Ureter (tissue), 1 donor: ENCODE measurements at places on chromosomes 7 and 10.

- no peak for DNase-seq
Measured at GRCh38 chr10:67621834-67622233, 74.2 kb downstream of the CTNNA3 start.

- DNase-seq: no peak
Measured at GRCh38 chr10:82282782-82283456, 407.9 kb downstream of the NRG3 start.

DNA sequence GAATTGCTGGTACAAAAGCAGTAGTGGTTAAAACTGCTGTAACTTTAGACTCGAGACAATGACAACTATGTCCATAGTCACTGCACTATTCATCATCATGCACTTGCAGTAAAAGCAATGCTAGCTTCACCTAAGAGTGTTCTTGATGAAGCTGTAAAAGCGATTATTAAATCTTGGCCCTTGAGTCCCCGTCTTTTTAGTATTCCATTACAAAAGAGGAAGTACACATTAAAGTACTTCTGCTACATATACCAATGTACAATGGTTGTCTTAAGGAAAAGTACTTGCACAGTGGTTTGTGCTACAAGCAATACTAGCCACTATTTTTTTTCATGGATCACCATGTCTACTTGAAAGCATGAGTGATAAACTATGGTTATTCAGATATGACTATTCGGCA, 78.3 kb downstream of the ATAD1 start:
- DNase-seq: no peak

DNA sequence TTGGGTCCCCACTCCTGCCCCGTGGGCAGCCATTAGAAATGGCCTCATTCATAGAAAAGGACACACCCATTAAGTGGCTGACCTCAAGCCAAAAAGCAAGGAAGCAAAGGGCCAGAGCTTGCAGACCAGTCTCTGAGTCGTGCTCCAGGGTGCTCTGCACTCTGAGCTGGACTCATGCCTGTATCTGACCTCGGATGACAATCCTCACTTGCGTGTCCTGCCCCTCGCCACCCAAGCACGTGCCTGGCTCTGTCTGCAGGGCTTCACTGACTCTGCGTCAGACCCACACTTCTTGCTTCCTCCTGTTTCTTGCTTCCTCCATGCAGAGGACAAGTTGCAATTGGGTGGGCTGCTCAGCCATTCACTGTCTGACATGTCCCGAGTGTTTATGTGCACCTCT, 138.8 kb downstream of the OAT start:
- no peak for DNase-seq

DNA sequence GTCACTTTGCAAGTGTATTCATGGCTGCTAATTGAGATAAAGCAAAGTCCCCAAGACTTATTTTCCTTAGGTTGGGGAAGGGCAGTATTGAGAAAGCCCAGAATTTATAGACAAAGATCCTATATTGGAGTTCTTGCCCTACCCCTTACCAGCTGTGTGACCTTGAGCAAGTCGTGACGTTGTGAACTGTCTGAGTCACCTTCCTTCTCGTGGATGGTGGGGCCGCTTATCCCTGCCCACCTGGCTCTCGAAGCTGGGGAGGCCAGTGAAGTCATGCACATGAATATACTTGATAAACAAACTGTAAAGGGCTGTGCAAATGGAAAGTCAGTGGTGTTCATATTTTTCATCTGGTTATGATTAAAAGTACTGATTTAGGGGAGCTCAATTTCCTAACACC, 127.4 kb downstream of the TACC2 start:
- no peak for DNase-seq

- DNase-seq: no peak
Measured at GRCh38 chr7:23373151-23374004, 74.2 kb downstream of the MALSU1 start.

DNA sequence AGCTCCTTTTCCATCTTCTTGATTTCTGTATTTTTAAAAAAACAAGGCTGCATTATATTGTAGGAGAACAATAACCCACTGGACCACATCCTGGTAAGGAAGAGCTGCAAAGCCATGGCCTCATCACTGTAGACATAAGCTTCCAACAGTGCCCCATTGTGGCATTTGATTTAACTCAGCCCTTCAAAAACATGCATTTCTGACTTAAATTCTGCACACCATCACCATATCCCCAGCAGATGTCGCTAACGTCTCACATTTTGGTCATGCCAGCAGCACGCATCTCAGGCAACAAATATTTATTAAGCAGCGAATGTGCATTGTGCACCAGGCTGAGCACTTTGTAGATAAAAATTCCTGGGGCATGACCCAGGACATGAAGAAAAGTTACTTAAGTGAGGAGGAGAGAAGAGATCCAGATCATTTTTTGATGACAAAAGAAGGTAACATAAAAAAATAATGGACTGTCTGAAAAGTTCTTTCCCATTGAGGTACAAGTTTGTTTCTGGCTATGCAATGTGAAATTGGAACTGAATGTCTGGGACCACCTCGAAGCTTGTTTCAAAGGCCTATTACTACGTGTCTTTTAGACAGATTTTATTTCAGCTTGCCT, 164.6 kb upstream of the CDCA7L start:
- DNase-seq: peak; percentile 79

- no peak for DNase-seq
Measured at GRCh38 chr10:6868036-6868725, 288.1 kb upstream of the PRKCQ start.

DNA sequence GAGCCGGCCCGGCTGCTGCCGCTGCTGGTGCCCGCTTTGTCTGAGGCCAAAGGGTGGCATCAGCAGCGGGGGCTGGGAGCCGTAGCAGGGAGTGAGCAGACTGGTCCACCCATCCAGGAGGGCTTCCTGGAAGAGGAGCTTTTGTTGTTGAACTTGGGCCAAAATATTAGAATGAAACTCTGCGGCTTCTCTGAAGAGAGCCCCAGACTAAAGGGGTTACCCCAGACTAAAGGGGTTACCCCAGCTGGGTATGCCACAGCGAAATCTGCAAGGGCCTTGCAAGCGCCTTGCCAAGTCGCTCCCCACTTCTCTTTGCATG, 154.7 kb upstream of the ZMIZ1 start:
- no peak for DNase-seq
